Stimulated activated naive CD8-positive, alpha-beta T cell treated with anti-CD3 and anti-CD28 coated beads, Interleukin-15, Interleukin-2, amounts not matched to agents 100 U/mL and 50 U/mL, for 24 hours (primary cell): ENCODE measurements at places on chromosomes 5 and 9.
A peak's percentile ranks its signal among the peaks of the same experiment; 100 is the strongest.

DNA sequence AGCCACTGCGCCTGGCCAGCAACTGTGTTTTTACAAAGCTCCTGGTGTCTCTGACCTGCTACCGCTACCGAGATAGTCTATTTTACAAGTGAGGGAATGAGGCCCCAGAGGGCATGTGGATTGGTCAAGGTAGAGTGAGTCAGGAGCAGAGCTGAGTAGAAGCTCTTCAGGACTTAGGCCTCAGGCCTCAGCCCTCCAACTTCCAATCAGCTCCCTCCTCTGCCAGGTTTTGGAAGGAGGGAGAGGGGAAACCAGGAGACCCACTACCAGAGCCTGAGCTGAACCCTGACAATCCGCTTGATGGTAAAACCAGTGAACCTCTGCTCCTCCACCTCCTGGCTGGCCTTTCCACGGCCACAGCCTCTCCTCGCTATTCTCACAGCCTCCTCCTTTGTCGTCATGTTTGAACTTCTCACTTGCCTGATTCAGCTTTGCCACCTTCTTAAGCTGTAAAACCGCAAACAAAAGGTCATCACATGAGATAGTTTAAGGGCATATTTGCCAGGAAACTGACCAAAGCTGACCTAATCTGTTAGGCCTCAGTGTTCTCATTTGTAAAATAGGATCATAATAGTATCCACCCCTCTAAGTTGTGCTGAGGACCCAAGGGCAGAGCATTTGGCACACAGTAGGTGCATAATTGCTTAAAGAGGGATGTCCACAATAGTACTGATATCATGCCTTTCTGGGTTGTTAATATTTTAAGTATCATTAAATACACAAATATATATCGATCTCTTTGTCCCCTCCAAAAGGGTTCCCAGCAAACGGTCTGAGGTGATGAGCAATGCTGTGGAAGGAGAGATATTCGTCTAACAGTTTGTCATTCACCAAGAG, 1.7 kb downstream of the TRAF1 start:
- DNase-seq = peak; percentile 57

GRCh38 chr5:180603076-180603594, 11.8 kb upstream of the SCGB3A1 start:
- no peak for DNase-seq

GRCh38 chr5:51385216-51385615, 2.0 kb downstream of the ISL1 start:
- DNase-seq = no peak

DNA sequence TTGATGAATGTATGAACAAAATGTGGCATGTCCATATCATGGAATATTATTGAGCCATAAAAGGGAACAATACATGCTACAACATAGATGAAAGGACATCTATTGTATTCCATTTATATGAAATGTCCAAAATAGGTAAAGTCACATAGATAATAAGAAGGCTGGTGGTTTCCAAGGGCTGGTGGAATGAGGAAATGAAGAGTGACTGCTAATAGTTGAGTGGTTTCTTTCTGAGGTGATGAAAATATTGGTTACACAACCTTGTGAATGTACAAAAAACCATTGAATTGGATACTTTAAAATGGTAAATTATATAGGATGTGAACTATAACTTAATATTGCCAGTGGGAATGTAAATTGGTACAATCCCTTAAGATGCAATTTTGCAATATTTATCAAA, 5.2 kb downstream of the ARSB start:
- DNase-seq = no peak

- no peak for DNase-seq
Observed at GRCh38 chr5:141260458-141261237, 15.5 kb downstream of the PCDHB15 start.
